ENCODE measurements at places on chromosomes 16 and 17.

GRCh38 chr16:24975428-24975889, 39.7 kb downstream of the ARHGAP17 start:
- no peak for DNase-seq

DNA sequence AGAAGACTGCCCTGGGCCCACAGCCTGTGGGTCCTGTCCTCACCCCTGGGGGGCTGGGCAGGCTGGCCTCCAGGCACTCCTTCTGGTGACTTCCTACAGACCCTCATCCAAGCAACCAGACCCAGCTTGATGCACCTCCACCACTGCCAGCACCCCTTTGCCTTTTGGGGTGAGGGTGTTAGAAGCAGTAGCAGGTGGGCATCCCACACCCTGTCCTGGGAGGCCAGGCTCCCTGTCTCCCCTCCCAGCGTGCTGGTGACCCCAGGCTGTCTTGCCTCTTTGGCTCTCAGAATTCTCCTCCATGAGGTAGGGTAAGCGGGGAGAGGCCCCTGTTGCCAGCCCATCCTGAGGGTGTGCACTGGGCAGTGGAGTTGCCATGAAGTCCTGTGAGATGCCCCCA, 33.4 kb downstream of the B9D1 start:
- DNase-seq = no peak

- DNase-seq = no peak
Measured at GRCh38 chr17:71361656-71362450, 759.0 kb upstream of the SOX9 start.

DNA sequence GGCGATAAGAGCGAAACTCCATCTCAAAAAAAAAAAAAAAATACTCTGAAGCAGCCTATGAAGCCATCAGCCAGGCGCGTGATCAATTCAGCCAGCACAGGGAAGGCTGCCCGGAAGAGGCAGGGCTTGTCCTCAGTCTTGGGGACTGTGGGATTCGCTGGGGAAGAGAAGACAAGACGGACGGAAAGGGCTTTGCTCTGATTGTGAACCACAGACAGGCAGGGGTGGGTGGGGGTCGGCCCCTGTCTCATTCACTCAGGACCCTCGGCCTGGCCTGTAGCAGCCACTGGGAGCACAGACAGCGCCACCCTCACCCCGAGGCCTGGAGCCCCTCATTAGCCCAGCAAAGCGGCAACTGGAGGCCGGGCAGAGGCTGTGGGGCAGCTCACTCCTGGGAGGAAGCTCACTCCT, 37.2 kb downstream of the ABR start:
- DNase-seq = no peak

- DNase-seq = no peak
Measured at GRCh38 chr17:82117139-82118090, 19.4 kb upstream of the FASN start.

All from DMS79 (cell line).